ENCODE measurements at places on chromosomes 7 and 10.

DNA sequence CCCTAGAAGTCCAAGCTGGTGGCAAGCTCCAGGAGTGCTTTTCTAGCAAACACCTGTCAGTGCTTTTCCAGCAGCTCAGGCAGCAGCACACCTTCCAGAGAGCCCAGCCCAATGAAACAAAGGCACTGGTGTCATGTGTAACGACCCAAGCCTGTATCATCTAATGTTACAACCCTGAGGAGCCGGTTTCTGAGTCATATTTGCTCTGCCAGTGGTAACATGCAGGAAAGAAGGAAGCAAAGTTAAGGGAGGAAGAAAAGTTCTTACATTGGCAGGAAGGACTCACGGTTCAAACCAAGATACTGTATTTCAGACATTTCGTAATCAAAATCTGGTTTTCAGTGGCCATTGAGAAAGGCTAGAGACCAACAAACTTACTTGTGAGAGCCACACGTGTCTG, at the start of gene ANKRD22:
Gene ANKRD22 (minus strand): TSS at position 139 of the 400 bp plus-strand sequence. CDS start 237 bp downstream, outside the sequence.
- DNase-seq: peak; percentile 91

- peak; percentile 67 for DNase-seq
Observed at GRCh38 chr10:96271016-96271815, at the start of gene BLNK. Gene BLNK (minus strand): TSS chr10:96271569. CDS start chr10:96271398, 171 bp downstream.

- DNase-seq: no peak
Observed at GRCh38 chr7:54995610-54996363, 23.0 kb upstream of the EGFR start.

DNA sequence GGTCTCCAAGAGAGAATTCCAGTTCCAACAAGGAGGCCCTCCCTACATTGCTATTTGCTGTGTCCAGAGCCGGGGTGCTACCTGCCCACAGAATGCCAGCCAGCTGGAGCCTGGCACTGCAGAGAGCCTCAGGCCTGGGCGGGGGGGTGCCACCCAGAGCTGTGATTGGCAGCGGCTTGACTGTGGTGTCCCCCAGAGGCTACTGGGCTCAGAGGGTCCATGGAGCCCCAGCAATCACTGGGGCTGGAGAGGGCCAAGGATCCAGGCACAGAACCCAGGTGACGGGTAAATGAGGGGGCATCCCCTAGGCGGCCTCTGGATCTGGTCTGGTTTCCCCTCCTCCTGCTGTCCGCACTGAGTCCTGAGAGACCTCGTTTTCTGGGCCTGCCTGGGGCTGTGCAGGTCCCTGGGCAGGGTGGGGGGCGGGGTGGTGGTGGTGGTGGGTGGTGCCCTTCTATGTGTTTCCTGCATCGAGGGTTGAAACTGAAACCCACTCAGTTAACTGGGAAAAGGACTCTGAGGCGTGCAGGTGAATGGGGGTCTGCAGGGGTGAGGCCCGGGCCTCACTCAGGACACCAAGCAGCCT, 12.6 kb downstream of the DPYSL4 start:
- no peak for DNase-seq

Measured in NCI-H510A treated with DMSO at 0.1 percent for 48 hours (cell line).